Activated B cell treated with CpG ODN at 0.5 μM for 24 hours (primary cell): ENCODE measurements at places on chromosomes 7 and 10.

GRCh38 chr7:120553491-120553890 is 280.5 kb downstream of the KCND2 start:
- no peak overlapping the region for H3K4me3 ChIP-seq
- H3K27ac ChIP-seq, result no peak overlapping the region
- no peak for DNase-seq
- no peaks in the 10 kb centered on the region for H3K36me3 ChIP-seq
- no peaks in the 10 kb centered on the region for H3K4me1 ChIP-seq

GRCh38 chr10:62127975-62128374 is 140.7 kb downstream of the RTKN2 start:
- no peak overlapping the region for H3K27ac ChIP-seq
- no peak overlapping the region for H3K4me3 ChIP-seq
- H3K4me1 ChIP-seq, result peaks cover 6% of the 10 kb centered on the region
- H3K27me3 ChIP-seq, result no peaks in the 10 kb centered on the region

DNA sequence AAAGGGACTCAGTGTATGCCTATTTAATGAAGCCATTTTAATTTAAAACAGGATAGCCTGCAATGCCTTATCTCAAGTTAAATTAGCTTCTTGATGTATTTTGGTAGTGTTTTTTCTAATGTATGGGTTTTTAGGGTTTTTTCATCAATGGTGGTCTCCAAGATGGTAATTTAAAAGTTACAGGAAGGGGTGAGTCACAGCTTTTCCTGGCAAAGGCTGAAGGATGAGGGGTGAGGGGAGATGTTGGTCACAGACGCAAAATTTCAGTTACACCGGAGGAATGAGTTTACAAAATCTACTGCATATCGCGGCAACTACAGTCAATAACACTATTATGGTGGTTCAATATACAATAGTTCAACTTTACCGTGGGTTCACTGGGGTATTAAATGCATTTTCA is 31.6 kb downstream of the CCDC3 start:
- H3K4me1 ChIP-seq, result no peaks in the 10 kb centered on the region
- no peak overlapping the region for H3K27ac ChIP-seq
- H3K4me3 ChIP-seq, result no peak overlapping the region
- H3K36me3 ChIP-seq, result no peaks in the 10 kb centered on the region
- no peak for DNase-seq

GRCh38 chr10:70441161-70441894 is at the start of gene NODAL:
Gene NODAL (minus strand): TSS chr10:70441681. CDS start chr10:70441667, 14 bp downstream.
- H3K4me1 ChIP-seq, result peaks cover 12% of the 10 kb centered on the region
- no peak for DNase-seq
- H3K4me3 ChIP-seq, result peak within 1 kb of the TSS; percentile 49

DNA sequence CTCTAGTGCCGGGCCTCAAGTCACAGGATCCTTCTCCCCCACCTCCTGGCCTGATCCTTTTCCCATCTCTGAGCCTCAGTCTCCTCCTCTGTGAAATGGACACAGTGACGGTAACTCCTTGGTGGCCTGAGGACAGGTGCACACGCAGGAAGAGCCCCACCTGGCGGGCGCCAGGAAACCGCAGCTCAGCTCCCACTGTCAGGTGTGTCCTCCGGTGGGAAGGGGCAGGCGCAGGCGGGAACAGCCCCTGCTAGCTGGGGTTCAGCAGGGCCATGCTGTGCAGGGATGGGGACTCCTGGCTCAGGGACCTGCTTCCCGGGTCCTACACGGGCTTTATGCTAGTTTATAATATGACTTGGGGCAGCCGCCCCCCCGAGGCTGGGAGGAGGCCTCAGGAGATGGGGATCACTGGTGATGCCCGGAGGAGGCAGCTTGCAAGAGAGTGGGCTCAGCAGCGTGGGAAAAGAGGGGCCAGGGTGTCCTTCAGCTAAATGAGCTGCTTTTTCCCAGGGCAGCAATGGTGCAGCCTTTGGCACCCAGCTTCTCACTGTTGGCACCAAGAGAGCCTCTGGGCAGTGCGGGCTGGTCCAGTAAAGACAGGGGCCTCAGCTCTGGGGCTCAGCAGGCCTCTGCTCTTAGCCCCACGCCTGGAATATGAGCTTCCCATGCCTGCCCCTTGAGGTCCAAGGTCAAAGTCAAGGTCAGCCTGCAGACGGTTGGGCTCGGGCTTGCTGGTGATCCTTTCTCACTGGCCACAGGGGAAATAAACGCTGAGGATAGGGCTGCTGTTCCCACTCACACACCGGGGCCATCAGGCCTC is 68.0 kb upstream of the FAM20C start:
- peaks cover 7% of the 10 kb centered on the region for H3K27me3 ChIP-seq
- no peak overlapping the region for H3K27ac ChIP-seq
- H3K4me1 ChIP-seq, result no peaks in the 10 kb centered on the region

DNA sequence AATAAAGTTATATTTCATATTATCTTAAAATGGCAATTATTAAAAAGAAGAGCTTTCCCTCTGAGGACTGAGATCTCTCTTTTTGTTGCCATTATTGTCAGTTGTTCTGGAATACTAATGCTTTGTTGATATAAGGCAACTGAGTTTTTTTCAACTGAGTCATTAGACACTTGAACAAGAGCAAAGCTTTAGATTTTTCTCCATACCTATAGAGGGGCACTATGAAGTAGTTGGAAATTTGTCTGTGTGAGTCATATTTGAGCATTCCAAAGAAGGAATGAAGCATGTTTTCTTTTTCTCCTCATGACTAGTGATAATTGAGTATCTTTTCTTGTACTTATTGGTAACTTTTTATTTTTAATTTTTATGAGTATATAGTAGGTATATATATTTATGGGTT is 24.5 kb downstream of the RPA3 start:
- H3K36me3 ChIP-seq, result peaks cover 25% of the 10 kb centered on the region
- no peak for DNase-seq
- no peak overlapping the region for H3K27ac ChIP-seq
- no peaks in the 10 kb centered on the region for H3K27me3 ChIP-seq
- H3K4me3 ChIP-seq, result no peak overlapping the region

GRCh38 chr7:130135208-130136205 is 65.2 kb downstream of the KLHDC10 start:
- H3K4me3 ChIP-seq, result no peak overlapping the region
- peaks cover 62% of the 10 kb centered on the region for H3K36me3 ChIP-seq
- H3K27me3 ChIP-seq, result no peaks in the 10 kb centered on the region
- peaks cover 7% of the 10 kb centered on the region for H3K4me1 ChIP-seq
- no peak overlapping the region for H3K27ac ChIP-seq

GRCh38 chr7:39664057-39664456 is 40.7 kb downstream of the RALA start:
- no peaks in the 10 kb centered on the region for H3K27me3 ChIP-seq
- no peak for DNase-seq
- no peak overlapping the region for H3K27ac ChIP-seq
- peaks cover 3% of the 10 kb centered on the region for H3K4me1 ChIP-seq
- peaks cover 55% of the 10 kb centered on the region for H3K36me3 ChIP-seq

- H3K4me3 ChIP-seq, result peak overlapping the region; percentile 5
- no peaks in the 10 kb centered on the region for H3K36me3 ChIP-seq
- peaks cover 46% of the 10 kb centered on the region for H3K4me1 ChIP-seq
- H3K27me3 ChIP-seq, result no peaks in the 10 kb centered on the region
- no peak overlapping the region for H3K27ac ChIP-seq
Measured at GRCh38 chr7:112084520-112084971, 121.7 kb downstream of the DOCK4 start.

DNA sequence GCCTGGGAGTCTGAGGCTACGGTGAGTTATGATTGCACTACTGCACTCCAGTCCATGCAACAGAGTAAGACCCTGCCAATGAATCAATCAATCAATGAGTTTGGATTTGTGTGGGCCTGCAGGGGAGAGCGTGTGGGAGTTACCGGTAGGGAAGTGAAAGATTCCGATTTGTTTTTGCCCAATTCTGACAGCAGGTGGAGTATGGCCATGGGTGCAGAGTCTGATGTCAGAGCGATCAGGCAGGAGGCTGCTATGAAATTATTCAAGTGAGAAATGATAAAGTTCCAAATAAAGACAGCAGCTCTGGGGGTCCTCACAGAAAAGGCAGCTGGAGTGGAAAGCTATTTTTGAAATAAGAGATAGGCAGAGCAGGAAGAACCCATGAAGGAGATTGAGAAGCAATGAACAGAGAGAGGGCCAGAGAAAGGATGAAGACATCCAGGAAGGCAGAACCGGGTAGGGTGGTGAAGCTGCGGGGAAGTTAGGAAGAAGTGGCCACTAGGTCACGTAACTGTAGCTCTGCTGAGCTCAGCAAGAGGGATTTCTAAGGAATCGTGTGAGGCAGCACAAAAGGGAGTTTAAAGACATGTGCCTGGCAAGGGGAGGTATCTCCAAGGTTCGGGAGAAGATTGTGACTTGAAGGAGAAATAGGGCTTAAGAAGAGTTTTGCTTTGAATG is 93.7 kb upstream of the NMT2 start:
- no peaks in the 10 kb centered on the region for H3K36me3 ChIP-seq
- H3K27me3 ChIP-seq, result no peaks in the 10 kb centered on the region
- H3K4me3 ChIP-seq, result no peak overlapping the region

DNA sequence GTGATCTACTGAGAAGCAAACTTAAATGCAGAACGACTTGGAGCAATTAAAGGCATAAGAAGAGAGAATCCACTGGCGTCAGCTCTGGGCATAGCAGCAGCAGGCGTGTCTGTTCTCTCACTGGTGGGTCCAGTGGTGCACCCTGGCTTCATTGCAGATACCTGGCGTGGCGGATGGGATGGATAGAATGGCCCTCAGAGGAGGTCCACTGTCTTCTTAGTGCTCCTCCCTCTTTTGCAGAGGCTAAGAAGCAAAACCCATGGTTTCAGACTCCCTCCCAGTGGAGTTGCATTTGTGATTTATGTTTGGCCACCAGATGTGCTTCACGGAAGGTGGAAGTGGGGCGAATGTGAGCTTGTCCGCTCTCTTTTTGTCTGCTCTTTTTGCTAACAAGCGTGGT is 28.4 kb upstream of the PRKAG2 start:
- no peaks in the 10 kb centered on the region for H3K36me3 ChIP-seq
- H3K4me3 ChIP-seq, result no peak overlapping the region
- H3K27ac ChIP-seq, result no peak overlapping the region
- H3K27me3 ChIP-seq, result peaks cover 26% of the 10 kb centered on the region
- H3K4me1 ChIP-seq, result no peaks in the 10 kb centered on the region

DNA sequence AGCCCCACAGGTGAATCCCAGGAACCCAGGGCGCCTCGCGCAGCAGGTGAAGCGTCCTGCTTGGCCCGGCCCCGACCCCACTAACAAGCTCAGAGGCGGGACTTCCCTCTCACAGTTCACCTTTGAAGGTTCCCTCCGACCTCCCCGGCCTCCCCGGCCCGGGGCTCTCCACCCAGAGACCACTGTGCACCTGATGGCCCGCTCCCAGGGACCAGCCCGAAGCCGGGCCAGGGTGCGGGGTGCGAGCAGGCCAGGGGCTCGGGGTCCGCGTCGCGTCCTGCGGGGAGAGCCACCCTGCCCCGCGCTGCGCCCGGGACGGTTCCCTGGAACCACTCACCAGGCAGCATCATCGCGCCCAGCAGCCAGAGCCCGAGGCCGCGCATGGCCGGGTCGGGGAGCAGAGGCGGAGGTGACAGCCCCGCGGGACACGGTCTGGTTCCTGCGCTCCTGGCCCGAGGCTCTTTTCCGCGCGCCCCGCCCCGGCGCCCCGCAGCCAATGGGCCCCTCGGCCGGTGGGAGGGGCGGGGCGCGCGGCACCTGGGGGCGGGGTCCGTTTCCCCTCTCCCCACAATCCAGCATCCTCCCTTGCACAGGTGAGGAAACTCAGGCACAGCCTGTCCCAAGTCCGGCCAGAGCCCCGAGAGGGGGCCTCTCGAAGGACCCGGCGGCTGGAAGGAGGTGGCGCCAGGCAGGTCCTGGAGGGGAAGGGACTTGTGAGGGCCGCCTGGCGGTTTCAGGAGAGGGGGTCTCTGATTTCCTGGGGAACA is at the start of gene ADAM8:
ADAM8 (minus strand) TSS at position 434 of the 767 bp plus-strand sequence; CDS start at position 383, 51 bp downstream.
- H3K27me3 ChIP-seq, result no peaks in the 10 kb centered on the region
- peak; percentile 68 for DNase-seq
- peak within 1 kb of the TSS; percentile 93 for H3K27ac ChIP-seq
- H3K36me3 ChIP-seq, result peaks cover 24% of the 10 kb centered on the region

DNA sequence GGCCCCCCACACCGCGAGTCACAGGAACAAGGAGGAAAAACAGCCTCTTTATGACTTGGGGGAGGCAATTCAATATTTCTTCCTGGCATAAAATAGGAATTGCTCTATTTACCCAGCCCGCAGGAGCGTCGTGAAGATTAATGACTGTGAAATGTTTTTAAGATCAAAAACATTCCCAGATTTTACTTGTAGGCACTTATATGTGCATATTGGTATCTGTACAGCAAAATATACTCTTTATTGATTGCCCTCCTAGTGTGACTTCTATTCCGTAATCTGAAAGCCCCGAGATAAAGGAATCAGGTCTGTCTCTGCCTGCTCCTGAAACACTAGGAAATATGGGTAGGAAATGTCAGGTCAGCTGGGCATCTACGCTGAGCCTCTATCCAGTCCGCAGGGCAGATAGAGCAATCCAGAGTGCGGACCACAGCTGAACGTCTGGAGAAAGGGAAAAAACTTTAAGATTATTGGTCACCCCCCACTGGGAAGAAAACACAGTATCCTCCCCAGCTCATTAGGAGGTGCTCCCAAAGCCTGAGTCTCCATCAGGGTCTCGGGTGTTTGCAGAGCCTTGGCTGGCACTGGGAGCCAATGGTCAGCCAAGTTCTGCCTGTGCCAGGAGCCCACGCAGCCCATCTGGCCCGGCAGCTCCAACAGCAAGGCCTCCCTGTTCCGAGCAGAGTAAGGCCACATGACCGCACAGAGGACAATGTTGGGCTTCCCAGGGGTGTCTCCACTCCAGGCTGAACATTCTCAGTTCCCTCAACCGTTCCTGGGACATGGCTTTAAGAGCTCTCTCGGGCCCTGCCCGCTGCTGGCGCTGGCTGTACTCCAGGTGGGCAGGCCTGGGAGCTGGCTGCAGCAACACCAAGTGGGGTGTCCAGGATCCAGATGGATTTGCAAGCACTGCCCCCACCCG is 7.7 kb downstream of the CTBP2 start:
- no peak for DNase-seq
- H3K36me3 ChIP-seq, result no peaks in the 10 kb centered on the region
- peaks cover 76% of the 10 kb centered on the region for H3K27me3 ChIP-seq
- no peak overlapping the region for H3K27ac ChIP-seq

- H3K27me3 ChIP-seq, result no peaks in the 10 kb centered on the region
- DNase-seq, result no peak
- peak overlapping the region; percentile 75 for H3K27ac ChIP-seq
- no peaks in the 10 kb centered on the region for H3K36me3 ChIP-seq
Measured at GRCh38 chr10:62689712-62690111, 114.8 kb upstream of the ADO start.

DNA sequence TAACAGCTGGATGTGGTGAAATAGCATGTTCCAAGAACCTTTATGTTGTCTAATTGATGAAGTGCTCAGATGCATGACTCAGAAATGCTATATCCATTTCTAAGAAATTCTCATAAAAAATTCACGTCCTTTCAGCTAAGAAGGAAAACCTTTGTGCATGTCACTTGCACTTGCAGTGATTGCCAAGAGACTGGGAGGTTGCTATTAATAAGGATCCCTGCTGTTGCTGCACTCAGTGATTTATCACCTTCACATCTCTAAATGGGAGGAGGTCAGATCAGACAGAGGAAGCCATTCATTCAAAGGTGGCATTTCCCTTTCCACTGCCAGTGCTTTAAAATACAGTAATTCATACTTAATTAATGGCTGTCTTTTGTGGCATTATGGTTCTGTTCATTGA is 89.5 kb downstream of the THSD7A start:
- no peaks in the 10 kb centered on the region for H3K36me3 ChIP-seq
- H3K27ac ChIP-seq, result no peak overlapping the region
- no peak for DNase-seq
- H3K4me3 ChIP-seq, result no peak overlapping the region
